SJSA1 (cell line): ENCODE measurements at places on chromosomes 1 and 21. TPM values are rescaled to one million over a fixed set of nuclear protein-coding genes. Genes with fewer than 3 reads are reported as not detected.
A peak's percentile ranks its signal among the peaks of the same experiment; 100 is the strongest.

DNA sequence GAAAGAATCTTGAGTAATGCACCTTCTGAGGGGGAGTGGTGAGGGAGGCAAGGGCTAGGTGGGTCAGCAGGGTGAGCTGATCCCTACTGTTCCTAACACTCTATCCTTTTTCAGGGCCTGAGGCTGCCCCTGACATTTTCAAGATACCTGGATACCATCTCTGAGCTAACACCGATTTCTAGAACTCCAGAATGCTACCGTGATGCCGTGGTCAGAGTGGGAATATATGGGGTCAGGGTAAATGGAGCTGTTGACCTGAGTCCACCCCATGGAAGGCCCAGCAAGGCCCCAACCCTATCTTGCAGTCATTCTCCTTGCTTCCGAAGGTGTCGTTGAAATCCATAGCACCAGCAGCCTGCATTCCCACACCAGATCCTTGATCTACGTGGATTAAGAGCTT is 18.0 kb upstream of the PTPRF start:
- DNase-seq: no peak

DNA sequence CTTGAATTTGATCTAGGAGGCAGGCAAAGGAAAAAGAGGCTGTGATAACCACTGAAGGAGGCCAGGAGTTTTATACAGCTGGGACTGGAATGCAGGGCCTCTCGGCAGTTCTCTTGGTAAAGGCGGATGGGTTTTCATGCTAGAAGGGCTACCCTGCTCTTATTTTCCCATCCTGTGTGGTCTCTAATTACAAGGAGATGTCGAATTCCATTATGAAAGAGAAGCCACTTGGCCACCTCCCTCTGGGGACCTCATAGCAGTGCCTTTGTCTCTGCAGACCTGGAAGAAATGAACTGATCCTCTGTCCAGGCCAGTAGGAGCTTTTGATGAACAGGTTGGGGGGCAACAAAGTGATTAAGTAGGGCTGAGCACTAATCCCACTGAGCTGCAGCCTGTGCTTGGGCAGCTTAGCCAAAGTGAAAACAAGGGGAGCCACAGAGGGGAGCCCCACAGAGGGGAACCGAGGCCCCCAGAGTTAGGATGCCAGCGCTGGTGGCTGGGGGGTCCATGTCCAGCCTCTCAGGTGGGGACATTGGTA is 42.2 kb upstream of the BCAR3 start:
- DNase-seq: peak; percentile 82

GRCh38 chr21:38280454-38280853 is 23.7 kb downstream of the KCNJ15 start:
- DNase-seq: no peak

- no peak for DNase-seq
These were observed 65.2 kb upstream of the DIP2A start for GRCh38 chr21:46393451-46393940.

GRCh38 chr1:3783651-3784474 is 11.3 kb downstream of the SMIM1 start:
- DNase-seq: no peak

GRCh38 chr1:181122222-181122621 is 33.7 kb downstream of the IER5 start:
- DNase-seq: no peak

DNA sequence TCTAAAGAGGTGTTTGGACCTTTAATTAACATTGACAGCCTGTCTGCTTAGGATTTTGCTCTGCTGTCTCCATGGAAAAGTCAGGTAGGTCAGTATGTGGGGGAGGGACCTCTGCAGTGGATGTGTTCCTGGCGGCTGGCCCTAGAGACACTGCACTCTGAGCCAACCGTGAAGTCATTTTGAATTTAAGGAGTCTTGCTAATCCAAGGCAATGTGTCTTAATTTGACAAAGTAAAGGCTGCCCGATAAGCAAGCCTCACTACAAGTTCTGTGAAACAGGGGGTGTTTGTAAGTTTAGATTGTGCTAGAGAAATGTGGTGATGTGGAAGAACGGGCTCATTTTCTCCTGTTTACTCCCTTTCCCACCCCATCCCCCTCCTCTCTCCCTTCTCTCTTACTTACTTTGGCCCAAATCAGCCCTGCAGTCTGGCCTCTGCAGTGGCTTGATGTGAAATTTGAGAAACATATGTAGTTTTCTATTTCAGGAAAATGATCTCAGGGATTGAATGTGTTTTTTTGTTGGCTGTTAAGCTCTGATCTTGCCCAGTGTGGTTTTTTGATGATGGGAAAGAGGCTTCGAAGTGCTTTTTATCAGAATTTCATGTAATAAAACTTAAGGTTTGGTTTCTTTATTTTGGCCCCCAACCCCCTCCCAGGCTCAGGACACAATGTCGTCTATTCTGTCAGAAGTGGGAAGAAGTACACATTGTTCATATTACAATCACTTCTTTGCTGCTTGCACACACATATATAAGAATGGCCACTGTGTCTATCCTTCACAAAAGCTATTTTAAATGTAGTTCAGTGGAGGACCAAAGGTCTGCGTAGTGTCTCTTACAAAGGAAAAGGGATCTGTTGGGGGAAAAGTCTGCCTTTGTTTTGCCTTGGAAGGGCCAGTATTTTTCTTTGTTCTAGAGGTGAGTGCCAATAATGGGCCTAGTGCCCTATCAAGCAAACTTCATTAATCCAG is 96.6 kb downstream of the FGGY start:
- DNase-seq: no peak

DNA sequence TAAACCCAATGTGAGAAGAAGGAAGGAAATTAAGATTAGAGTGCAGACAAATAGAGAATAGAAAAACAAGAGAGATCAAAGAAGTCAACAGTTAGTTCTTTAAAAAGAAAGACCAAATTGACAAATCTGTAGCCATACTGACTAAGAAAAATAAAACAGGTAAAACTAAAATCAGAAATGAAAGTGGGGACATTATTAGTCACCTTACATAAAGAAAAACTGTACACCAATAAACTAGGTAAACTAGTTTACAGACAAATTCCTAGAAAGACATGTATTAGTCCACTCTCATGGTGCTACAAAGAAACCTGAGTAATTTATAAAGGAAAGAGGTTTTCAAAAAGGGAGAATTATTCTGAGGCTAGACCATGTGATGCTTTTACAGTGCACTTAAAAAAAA is 22.3 kb downstream of the BLZF1 start:
- DNase-seq: no peak

GRCh38 chr1:230464671-230465070 is 38.5 kb upstream of the PGBD5 start:
- no peak for DNase-seq

- no peak for DNase-seq
These were observed 12.0 kb upstream of the TTLL10 start for GRCh38 chr1:1161683-1162079.

DNA sequence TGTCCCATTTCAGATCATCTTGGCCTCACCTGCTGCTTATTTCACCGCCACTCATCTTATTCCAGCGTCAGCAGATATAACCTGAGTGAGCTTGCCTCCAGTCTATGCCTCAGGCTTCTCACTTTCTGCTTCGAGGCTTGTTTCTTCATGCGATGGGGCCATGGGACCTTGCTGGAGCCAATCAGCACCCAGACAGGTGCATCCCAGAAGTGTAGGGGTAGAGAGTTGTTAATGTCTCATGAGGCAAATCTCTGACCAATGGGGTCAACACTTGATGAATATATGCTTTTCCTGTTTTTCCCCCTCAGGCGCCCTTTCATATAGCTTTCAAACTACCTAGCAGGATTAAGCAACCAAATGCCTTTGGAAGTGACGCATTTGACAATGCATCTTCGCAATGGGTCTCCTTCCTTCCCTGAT is 935 bp upstream of the YIPF1 start:
- no peak for DNase-seq

- no peak for DNase-seq
These were observed 3.3 kb upstream of the HES5 start for GRCh38 chr1:2533365-2533764.

GRCh38 chr1:93328809-93329760 is 16.6 kb upstream of the DR1 start:
- DNase-seq: peak; percentile 19

Gene ADGRL2
- total RNA-seq: 0.22 and 3.5 TPM in 2 replicates

Gene TLCD4
- total RNA-seq: 0.60 and 2.5 TPM in 2 replicates
